ENCODE measurements at places on chromosomes 12 and 14. TPM values are rescaled to one million over a fixed set of nuclear protein-coding genes. Genes with fewer than 3 reads are reported as not detected.

DHRS4 gene
- 28.4 TPM for total RNA-seq

BDKRB1 gene
- 0.51 TPM for total RNA-seq

ERBB3 gene
- total RNA-seq = 3.7 TPM

ERP27 gene
- total RNA-seq = not detected

Data from MCF 10A (cell line).